ENCODE measurements at places on chromosomes 1 and 21.

GRCh38 chr1:145855426-145855948 is 3.4 kb downstream of the PIAS3 start:
- no peak for DNase-seq

GRCh38 chr1:21913763-21914162 is 23.3 kb downstream of the HSPG2 start:
- DNase-seq, result no peak

- no peak for DNase-seq
These were observed 25.6 kb downstream of the LRRC71 start for GRCh38 chr1:156945881-156946661.

- DNase-seq, result no peak
These were observed 39.2 kb downstream of the DISP3 start for GRCh38 chr1:11518016-11518701.

GRCh38 chr1:48775831-48776392 is 779 bp downstream of the BEND5 start:
- no peak for DNase-seq

DNA sequence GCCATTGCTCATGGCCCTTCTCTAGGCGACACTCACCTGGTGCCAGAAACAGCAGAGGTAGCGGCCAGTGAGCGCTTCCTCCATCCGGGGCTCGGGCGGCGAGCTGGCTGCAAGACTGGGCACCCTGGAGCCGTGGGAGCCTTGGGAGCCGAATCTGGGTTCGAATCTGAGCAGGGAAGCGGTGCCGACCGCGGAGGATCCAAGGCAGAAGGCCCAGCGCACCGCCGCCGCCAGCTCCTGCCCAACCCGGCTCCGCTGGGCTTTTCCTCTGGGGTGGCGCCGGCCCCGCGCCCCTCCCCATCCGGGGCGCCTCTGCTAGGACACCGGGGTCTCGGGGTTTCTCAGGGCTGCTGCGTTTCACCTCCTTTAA is 1.7 kb upstream of the PRDM16 start:
- peak; percentile 64 for DNase-seq

All from Right ventricle myocardium inferior (tissue), 1 donor.